Right forelimb (tissue), 1 donor: ENCODE measurements at places on chromosomes 6 and 20.

DNA sequence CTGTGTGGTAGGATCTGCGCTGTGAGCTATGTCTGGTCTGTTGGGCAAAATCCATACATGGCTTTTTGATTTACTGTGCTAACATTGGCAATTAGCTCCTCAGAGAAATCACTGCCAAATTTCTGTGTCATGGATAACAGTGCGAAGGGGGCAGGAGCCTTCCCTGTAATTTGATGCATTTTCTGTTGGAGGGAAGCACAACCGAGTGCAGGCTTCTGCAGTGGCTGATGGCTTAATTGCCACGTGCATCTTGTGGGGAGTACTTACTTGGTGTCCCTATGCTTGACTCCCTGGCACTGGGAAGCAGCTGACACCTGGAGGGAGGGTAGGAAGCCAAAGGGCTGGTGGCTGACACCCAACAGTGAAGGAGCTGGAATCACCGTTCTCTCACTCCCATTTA, 99.3 kb upstream of the PROKR2 start:
- no peak for DNase-seq

- DNase-seq: no peak
Observed at GRCh38 chr20:61692479-61692878, 373.2 kb downstream of the TAF4 start.

DNA sequence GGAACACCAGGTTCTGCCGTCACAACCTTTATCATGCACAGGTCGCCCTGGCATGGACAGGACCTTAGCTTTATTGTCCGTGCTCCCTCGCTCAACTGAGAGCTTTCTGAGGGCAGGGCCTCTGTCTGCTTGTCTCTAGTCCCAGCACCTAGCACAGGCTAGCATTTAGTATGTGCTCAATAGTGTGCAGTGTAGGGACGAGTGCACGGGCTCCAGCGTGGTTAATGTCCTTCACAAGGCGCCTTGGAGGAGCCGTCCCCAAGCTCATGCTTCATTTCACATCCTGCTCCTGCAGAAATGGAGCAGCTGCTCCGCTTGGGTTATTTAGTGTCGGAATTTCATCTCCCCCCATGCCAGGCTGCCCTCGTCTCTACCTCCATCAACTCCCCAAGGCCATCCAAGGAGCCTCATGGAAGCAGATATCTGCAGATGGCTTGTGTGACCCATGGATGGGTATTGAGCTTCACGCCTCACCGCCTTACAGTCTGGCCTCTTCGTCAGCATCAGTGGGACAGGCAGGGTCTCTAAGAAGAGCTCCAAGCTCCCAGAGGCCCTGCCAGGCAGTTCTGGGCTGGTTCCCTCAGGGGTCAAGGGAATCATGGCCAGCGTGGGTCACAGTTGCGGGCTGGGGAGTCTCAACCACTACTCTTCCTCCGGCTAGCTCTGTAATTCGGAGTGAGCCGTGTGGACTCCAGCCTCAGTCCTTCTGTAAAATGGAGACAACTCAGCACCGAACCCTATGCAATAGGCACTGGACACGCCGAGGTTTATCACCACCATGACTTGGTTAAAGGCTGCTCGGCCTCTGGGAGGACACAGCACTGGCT, 60.8 kb upstream of the APCDD1L start:
- DNase-seq: peak; percentile 33

- DNase-seq: peak; percentile 62
Observed at GRCh38 chr20:17617212-17617867, 47.5 kb downstream of the DSTN start.

DNA sequence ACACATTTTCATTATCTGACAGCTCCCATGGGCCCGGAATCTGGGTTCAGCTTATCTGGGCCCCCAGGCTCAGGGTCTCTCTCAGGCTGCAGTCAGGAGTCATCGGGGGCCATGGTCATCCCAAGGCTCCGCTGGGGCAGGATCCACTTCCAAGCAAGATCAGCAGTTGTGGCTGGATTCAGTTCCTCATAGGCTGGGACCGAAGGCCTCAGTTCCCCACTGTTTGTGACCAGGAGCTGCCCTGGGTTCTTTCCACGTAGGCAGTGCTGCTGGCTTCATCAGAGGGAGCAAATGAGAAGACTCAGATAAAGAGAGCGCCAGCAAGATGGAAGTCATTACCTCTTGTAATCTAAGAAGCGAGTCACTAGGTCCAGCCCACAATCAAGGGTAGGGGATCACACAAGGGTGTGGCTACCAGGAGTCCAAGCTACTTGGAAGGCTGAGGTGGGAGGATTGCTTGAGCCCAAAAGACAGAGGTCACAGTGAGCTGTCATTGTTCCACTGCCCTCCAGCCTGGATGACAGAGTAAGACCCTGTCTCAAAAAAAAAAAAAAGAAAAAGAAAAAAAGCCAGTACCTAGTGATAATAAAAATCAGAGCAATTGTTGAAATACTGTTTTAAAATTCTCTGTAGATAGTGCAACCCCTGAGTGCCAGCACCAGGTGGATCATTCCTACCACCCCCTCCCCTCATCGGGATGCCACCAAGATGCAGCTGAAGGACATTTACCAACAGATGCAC, 162.7 kb downstream of the NFATC2 start:
- DNase-seq: no peak

DNA sequence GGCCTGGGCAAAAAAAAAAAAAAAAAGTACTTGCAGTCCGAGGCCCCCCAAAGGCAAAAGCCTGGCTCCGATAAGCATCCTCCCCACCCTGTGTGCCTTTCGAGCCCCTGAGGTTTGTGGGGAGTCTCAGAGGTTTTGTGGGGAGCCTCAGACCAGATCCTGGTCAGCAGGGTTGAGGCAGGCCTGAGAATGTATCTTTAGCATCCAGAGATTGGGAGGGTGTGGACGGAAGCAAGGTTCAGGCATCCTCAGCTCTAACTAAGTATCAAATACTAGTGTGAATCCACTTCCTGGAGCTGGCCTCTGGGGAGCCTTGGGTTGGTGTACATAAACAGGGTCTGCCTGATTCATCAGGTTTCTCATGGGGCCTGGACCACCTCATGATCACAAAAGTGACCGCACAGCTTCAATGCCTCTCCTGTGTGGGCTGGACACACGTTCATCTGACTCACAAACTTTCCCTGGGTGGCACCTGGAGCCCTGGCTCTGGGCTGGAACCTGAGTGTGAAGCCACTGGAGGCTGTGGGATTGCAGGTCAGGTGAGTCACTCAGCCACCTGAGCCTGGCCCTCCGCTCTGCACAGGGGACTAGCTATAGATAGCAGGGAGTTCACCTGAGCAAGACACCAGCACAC, 24.4 kb downstream of the PCMTD2 start:
- peak; percentile 38 for DNase-seq

- DNase-seq: no peak
Observed at GRCh38 chr6:112370946-112371345, 23.8 kb downstream of the RFPL4B start.

DNA sequence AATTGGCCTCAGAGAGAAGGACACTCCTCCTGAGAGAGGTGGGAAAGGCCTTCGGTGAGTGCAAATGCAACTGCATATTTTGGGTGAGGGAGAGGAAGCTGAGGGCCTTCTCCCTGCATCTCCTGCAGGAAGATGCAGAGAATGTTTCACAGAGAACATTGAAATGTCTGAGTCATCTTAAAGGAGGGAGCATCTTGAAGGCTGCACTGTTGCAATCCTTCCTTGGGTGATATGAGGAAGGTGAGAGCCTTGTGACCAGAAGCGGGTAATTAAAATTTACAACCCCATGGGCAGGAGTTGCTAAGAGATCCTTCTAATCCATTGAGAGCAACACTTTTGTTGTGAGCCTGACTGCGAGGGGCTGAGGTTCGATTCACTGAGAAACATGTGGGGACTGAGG, 375.7 kb upstream of the MARCKS start:
- no peak for DNase-seq

DNA sequence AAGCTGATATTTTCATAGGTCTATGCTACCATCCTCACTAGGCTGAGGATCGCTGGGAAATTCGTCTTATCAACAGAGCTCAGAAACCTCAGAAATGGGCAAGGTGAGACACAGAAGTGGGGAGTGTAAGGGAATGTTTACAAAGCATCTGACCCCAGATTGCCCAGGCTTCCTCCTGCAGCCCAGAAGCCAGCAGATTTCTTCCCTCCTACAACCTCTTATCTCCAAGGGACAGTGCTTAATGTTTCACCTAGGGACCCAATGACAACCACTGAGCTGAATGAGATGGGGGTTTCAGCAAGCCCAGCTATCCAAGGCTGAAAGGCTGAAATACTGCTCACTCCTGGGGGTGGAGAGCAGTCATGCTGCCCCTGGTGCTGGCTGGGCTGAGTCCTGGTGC, 52.4 kb upstream of the TBC1D7 start:
- DNase-seq: no peak

DNA sequence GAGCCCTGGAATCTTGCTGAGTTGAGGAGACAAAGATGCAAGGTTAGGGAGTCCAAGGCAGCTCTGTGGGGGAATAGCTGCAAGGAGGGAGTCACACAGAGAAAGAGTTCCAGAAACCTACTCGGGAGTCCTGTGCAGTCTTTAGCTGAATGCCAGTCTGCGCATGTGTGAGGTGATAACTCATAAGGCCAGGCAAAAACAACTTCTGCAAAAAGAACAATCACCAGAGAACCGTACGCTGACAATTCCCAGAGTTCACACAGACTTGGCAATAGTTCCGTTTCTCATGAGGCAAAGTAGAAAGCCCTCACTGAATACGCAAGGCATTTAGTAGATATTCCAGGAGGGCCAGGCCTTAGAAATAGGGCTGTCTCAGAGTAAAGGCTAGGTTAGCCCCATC, 135.2 kb upstream of the TAB2 start:
- no peak for DNase-seq

DNA sequence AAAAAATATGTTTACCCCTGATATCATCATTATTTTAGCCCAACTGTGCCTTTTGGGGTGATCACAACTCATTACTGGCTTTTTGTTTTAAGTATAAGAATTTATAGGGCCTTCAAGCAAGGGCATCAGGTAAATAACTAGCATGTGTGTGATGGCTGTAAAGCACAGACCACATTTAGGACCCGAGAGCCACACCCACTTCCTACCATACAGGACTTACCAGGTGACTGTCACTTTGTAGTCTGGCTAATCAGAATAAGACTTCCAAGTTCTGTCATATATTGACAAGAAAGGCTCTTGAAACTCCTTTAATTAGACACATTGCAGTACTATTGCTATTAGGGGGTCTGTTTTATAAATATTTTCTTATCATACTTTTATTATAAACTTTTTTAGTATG, 31.1 kb downstream of the TMEM242 start:
- DNase-seq: no peak

DNA sequence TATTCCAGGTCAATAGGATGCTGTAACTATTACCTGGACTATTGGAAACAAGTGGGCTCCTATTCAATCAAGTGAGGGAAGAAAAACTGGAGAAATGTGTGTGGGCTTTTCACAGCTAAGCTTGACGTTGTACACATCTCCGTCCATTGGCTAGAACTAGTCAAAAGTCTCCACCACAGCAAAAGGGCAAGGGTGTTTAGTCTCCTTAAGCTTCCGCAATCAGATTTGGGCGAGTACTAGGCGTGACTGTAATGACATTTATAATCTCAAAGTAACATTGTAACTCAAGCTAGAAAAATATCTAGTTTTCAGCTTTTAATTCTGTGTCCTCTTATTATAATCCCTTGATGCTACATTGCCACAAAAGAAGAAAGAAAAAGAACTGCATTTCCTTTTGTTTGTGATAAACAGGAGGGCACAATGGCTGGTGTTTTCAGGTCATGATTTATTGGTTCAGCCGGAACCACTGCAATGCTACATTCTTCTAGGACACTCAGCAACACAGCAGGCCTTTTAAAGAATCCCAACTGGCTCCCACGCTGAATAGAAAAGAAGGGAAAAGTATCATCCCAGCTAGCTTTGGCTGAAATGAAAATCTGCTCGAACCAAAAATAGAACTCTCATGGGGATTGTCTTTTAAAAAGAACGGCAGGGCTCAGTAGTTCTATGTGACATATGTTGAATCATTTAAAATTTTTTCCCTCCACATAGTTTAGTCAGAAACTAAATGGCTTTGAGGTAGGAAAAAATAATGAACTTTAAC, 387.7 kb downstream of the BTBD3 start:
- DNase-seq: no peak

DNA sequence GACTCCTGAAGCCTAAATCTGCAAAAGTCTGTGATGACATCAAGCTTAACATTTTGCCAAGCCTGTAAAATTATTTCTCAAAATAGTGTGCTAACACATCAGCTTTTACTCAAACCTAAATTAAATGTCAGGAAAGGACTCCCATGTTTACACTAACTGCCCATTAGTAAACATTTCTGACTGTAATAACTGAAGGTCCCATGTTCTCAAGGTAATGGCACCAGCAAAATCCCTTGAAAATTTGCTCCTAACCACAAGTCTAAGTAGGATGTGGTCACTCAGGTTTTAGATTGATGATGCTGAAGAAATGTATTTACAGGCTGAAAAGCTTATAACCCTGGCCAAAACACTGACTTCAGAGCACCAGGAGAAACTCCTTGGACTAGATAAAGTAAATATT, 33.0 kb downstream of the BACH2 start:
- DNase-seq: no peak

- DNase-seq: no peak
Observed at GRCh38 chr6:157811476-157812173, 11.4 kb upstream of the SNX9 start.

GRCh38 chr6:112296122-112296521, 41.8 kb upstream of the LAMA4 start:
- DNase-seq: no peak

DNA sequence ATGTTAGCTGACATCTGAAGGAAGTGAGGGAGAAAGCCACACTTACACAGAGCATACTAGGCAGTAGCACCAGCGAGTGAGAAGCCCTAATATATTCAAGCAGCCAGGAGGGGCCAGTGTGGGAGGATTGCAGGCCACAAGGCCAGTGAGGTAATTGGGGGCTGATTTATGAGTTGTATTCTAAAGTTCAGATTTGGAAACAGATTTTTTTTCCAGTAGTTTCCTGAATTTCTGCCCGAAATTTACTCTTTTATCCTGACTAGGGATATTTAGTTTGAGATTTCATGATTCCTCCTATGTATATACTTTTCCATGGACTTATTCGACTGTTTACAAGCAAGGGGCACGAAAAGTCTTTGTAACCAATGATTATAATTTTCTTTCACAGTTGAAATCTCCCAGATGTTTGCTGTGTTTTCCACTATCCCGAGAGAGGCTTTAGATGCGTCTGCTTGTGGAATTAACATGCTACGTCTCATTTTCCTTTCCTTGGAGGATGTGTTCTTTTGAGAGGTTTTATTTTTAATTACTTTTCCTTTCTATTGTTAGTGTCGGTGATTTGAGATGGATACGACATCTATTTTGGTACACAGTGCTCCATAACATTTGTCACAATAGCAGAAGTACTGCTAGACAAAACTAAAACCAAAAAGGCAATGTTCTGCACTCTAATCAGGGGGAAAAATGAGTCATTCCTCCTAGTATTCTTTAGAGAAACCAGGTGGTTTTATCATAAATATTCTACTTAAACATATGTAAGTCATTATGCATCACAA, 356.3 kb upstream of the HSF2 start:
- DNase-seq: no peak

DNA sequence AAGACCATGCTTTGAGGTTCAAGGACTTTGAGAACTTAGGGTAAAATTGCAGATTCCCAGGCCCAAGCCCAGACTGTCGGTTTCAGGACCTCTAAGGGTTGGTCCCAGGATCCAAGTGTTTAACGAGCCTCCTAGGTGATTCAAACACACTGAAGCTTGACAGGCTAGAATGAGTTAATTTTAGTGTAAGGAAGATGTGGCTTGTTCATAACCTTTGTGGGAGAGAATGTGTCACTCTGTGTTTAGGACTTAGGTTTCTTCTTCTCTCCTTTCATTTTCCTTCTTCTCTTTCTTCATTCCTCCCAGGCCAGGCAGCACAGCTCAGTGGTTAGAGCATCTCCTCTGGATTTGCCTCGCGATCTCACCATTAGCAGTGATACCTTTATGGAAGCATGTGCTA, 104.8 kb upstream of the KCNG1 start:
- no peak for DNase-seq
